Gastroesophageal sphincter (tissue), 4 donors: ENCODE measurements at places on chromosomes 3 and 15. TPM values are rescaled to one million over a fixed set of nuclear protein-coding genes. Genes with fewer than 3 reads are reported as not detected.

Gene ZBTB20
- 112 TPM for total RNA-seq

Gene A4GNT
- not detected for total RNA-seq

Gene HYKK
- total RNA-seq, result 5.6 TPM

Gene NUP210
- total RNA-seq, result 3.4 TPM

Gene CIAO2A
- 34.0 TPM for total RNA-seq

Gene RASGRF1
- 0.13 TPM for total RNA-seq

DNA sequence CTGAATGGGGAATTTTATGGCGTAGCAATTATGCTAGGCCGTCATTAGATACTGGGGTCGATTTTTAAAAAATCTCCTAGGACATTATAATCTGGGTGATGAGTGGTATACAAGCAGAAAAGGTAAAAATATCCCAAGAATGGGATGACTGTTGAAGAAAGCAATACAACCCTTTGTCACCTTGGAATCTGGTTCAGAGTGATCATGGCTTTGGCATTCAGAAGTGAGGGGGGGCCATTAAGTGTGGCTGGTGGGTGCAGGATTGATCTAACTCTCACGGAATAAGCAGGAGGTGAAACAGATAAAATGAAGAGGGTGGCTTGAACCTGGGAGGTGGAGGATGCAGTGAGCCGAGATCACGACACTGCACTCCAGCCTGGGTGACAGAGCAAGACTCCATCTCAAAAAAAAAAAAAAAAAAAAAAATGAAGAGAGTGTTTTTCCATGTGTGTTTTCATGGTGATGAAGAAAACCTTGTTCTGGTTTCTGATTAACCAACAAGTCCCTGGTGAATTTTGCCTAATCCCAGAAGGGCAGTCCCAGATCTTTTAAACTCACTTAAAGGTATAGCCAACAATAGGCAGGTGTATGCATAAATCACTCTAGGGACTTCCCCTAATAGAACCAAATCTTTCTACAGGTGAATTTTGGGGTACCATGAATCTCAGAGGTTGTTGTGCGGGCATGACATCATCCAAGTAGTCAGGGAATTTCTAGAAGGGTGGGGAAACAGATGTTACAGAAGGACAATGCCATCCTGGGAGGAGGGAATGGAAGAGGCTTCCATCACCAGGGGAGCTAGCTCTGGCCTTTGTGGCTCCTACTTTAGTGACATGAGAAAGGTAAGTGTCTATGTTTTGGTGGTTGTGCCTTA, 3.1 kb upstream of the RAD54L2 start:
- no peak for ATAC-seq

GRCh38 chr3:111252779-111253178, 181.2 kb downstream of the NECTIN3 start:
- no peak for ATAC-seq

DNA sequence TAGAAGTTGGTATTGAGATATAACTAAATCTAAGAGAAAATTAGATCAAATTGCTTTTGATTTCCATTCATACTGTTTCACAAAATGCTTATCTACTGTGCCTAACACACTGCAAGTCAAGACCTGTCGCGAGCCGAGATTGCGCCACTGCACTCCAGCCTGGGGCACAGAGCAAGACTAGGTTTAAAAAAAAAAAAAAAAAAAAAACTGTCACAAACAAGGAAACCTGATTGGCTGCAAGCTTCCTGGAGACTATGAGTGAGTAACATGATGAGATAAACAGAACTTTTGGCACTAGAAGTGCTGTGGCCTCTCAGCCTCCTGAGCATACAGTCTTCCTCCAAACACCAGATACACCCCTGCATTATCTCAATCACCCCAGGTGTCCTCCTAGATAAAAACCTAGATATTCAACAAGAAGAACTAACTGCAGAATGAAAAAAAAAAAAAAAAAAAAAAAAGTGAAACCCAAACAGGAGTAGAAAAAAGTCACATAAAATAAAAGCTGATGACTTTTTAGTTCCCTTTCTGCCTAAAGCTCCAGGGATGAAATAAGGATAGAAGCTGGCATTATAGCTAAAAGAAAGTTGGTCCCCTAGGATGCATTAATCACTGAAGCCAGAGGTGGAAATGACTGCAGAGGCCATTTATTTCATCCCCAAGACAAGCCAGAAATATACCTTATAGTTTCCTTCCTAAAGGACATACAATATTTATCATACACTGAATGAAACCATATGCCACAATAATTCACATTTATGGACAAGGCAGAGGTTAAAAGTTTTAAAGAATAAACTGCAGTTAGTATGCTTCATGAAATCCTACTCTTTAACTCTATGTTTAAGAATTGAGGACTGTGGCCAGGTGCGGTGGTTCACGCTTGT, 82.4 kb downstream of the P3H2 start:
- peak; percentile 28 for ATAC-seq

DNA sequence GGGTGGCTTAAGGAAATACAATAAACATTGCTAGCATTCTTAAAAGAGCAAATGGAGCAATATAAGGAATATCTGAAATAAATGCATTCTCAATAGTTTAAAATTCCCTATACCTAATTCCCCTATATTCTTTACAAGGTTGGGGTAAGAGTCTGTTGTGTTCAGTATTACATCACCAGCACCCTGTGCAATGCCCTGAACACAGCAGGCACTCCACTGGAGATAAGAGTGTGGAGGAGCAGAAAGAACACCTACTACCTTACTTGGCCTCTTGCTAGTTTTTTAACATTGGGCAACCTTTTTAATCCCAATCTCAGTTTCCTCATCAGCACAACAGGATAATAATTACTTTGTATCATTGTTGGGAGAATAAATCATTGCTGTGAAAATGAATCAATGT, 140.2 kb upstream of the PLXND1 start:
- ATAC-seq, result no peak

GRCh38 chr3:179179979-179180759, 32.0 kb downstream of the PIK3CA start:
- peak; percentile 73 for ATAC-seq

DNA sequence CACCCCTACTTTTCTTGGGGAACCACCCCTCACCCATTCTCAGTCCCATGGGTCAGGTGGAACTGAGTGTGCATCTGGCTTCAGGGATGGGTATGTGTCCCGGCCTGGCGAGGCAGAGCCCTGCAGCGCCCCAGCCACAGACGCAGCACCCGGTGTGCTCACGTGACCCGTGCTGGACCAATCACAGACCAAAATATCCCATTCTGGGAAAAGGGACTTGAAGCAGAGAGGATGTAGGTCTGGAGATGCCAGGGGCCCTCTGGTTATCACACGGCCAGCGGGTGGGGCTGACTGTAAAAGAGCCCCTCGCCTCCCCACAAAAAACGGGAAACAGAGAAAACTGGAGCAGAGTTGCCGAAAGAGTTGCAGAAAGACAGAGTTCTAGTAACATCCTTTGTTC, 138.0 kb upstream of the RAD18 start:
- no peak for ATAC-seq

GRCh38 chr3:185332026-185332735, 30.8 kb upstream of the MAP3K13 start:
- no peak for ATAC-seq

DNA sequence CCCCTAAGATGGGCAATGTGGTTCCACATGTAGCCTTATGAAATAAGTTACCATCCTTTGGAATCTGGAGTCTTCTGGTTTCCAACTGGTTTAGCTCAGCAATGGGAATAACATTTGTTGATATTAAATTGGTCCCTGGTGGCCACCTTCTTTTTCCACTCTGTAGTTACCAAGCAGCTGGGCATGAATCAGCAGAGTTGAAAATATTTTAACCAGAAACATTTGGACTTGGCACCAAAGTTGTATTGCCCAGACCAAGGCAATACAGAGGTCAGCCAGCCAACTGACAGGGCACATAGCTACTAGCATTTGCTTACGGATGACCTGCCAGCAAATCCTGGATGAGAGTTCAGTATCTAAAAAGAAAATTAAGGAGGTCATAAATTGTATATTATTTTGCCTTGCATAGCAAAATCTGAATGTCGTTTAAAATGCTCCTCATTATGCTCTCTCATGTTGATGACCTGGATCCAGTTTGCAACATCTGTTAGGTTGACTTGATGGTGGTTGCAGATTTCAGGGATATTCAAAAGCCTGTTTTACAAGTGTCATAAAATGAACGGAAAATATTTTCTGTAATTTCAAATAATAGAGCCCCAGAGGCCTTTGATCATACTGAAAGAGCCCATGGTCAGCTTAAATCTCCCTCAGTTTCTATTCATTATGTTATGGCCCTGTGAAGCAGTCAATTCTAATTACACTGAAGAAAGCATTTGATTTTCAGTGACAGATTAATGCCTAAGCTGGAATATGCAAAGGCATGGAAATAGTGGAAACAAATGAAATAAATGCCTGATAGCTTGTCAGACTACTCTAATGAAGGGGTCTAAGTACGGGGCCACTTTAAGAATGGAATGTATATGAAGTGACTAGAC, 54.6 kb downstream of the PPM1L start:
- ATAC-seq, result peak; percentile 61

DNA sequence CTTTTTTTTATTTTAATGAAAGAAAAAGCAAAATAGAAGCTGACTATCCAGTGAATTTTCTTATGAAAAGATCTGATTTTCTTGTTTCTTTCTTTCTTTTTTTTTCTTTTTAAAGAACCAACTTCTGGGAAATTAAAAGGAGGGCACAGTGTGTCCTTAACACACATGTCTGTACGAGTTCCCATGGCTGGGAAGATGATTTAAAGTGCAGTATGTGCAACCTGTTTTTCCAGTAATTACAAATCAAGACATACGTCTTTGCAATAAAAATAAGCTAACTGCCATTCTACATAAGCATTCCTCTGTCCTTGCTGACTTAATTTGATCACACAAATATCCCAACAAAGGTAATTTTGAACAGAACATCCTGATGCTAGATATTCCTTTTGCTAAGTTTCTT, 416.1 kb downstream of the ROBO1 start:
- no peak for ATAC-seq

- no peak for ATAC-seq
Observed at GRCh38 chr3:157501863-157502262, 1.4 kb downstream of the VEPH1 start.

GRCh38 chr3:54133196-54133595, 10.8 kb downstream of the CACNA2D3 start:
- no peak for ATAC-seq
